ENCODE measurements at places on chromosomes 2 and 18.

DNA sequence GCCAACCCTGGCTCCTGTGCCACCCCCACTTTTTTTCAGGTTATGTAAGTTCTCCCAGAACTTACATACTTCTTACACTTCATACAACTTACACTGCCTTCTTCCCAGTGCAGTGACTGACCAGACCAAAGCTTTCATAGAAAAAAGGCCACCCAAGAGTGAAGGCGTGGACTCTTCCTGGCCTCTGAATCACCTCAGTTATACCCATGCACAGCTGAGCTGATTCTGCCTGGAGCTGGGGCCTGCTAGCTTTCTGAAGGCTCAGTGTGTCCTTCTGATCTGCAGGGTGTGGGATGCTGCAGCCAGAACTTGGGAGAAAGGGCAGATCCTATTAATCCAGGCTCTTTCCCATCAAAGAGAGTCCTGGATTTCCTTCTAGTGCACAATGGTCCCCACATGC, 216.1 kb downstream of the TTC32 start:
- DNase-seq = no peak

- DNase-seq = no peak
These were observed 73.5 kb downstream of the GALNT3 start for GRCh38 chr2:165720511-165720910.

- no peak for DNase-seq
These were observed 319.4 kb upstream of the KCNH7 start for GRCh38 chr2:163157891-163158496.

DNA sequence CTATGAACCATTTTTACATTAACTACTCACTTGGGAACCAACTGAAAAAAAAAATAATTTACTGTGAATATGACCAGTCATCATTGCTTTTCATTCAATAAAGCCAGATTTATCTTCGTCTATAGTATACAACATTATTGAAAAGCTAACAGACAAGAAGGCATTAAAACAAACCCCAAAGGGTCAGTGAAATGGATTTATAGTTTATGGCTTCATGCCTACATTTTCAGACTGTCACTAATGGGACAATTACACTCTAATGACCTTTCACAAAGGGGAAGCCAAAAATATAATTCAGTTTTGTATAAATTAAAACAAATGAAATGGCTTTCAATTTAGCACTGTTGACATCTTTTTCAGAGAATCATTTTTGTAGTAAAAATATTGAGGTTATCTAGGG, 169.1 kb downstream of the DSEL start:
- no peak for DNase-seq

- DNase-seq = no peak
These were observed 32.5 kb downstream of the NABP1 start for GRCh38 chr2:191710411-191710900.

DNA sequence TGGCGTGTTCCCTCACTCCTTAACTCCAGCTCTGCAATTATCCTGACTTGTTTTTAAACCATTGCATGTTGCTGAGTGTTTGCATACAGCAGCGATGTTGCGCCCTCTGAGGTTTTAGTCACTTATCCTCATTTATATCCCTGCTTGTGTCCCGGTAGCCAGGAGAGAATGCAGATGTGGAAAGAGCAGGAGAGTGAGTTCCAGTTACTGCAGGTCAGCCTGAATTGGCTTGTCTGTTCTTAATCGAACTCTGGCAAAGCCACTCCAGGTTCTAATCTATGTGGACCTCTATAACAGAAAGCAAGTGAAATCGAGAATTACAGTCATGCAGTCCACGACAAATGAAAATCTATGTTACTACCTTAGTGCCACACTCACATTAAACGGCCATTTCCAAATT, 295.1 kb upstream of the REV1 start:
- no peak for DNase-seq

DNA sequence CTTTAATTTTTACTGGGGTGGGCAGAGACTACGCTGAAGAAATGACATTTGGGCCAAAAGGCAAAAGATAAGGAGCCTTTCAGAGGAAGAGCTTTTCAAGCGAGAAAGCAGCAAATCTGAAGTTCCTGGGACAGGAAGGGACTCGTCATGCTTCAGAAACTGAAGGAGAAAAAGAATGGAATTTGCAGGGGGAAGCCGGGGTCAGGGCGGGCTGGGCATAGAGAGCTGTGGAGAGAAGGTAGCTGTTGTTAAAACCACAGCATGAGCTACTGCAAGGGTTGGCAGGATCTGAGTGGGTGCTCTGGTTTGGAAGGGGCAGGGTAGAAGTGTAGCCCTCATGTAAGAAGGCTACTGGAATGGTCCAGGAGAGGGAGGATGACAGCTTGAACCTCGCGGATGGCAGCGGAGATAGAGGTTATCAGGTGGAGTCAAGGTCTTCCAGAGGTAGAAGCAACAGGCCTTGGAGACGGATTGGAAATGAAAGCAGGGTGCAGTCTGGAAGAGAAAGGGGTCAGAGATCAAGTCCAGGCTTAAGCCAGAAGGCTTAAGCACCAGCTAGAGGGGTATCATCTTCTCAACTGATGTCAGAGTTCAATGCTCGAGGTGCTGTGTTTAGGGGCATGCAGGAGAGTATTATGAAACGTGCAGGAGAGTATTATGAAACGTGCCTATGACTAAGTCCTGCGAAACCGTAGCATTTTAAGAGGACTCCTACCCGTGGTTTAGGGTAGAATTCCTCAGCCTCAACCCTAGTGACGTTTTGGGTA, 18.9 kb downstream of the ATP8B1 start:
- DNase-seq = no peak

DNA sequence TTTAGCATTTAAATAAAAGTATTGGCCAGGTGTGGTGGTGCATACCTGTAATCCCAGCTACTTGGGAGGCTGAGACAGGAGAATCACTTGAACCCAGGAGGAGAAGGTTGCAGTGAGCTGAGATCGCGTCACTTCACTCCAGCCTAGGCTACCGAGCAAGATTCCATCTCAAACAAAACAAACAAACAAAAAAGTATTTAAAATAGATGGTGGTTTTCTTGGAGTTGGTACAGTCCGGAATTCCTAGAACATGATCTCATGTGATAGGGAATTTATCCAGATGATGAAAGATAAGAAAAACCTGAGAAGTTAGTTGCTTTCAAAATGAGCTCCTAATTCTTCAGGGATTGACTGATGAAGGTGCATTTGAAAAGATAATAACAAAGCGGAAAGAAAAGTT, 62.0 kb downstream of the BIRC6 start:
- no peak for DNase-seq

- DNase-seq = no peak
These were observed 301.0 kb downstream of the STK39 start for GRCh38 chr2:167946441-167946841.

GRCh38 chr2:109370399-109371035, 241.5 kb downstream of the SH3RF3 start:
- DNase-seq = no peak

- DNase-seq = no peak
These were observed 131.5 kb upstream of the PGAP1 start for GRCh38 chr2:197057959-197058358.

GRCh38 chr2:28628987-28629386, 122.6 kb upstream of the PPP1CB start:
- DNase-seq = no peak

DNA sequence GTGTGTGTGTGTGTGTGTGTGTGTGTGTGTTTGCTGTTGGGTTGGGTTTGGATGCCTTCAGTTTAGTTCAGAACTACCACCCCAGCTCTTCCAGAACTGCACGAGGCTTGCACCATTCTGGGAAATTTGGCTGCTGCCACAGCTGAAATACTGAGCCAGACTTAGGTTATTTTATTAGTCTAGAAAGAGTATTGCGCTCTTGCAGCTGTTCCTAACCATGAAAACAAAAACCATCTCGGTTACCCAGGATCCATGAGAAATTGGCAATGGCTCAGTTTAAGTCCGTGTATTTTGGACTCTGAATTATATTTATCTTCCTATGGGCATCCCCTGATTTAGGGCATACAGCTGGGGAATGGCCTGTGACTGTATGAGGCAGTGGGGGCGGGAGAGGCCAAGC, 83.2 kb downstream of the TANC1 start:
- no peak for DNase-seq

GRCh38 chr18:2848247-2849246, 1.7 kb downstream of the EMILIN2 start:
- no peak for DNase-seq

DNA sequence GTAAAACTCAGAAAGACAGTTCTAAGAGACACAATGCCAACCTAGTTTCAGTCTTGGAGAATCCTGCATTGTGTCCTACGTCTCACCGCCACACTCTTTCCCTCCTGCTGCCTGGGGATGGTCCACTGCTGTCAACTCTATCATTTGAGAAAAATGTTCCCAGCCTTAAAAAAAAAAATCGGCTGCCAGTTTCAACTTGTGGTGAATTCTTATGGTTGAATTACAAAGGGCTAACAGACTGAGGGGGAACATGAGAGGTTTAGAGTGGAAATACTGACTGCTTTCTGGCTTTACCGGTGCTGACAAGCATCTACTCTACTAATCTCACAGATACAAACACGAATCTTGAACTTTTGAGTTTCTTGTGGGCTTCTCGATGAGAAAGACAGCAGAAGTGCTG, 74.0 kb downstream of the NAB1 start:
- DNase-seq = no peak

GRCh38 chr2:98463988-98464771, 19.5 kb downstream of the INPP4A start:
- no peak for DNase-seq

DNA sequence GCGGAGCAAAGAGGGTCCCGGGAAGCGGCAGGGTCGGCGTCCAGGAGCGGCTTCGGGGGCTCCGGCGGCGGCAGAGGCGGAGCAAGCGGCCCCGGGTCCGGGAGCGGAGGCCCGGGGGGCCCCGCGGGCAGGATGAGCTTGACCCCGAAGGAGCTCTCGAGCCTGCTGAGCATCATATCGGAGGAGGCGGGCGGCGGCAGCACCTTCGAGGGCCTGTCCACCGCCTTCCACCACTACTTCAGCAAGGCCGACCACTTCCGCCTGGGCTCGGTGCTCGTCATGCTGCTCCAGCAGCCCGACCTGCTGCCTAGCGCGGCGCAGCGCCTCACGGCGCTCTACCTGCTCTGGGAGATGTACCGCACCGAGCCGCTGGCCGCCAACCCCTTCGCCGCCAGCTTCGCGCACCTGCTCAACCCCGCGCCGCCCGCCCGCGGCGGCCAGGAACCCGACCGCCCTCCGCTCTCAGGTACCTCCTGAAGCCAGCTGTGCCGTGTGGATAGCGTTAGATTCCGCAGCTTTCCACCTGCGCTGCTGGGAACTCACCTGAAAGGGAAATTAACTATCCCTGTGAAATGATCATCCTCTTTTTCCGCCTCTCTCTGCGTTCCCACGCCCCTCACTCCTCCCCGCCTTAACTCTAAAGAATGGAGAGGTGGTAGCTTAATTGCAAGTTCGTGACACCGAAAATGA, 472 bp downstream of the CNOT11 start:
- peak; percentile 80 for DNase-seq

DNA sequence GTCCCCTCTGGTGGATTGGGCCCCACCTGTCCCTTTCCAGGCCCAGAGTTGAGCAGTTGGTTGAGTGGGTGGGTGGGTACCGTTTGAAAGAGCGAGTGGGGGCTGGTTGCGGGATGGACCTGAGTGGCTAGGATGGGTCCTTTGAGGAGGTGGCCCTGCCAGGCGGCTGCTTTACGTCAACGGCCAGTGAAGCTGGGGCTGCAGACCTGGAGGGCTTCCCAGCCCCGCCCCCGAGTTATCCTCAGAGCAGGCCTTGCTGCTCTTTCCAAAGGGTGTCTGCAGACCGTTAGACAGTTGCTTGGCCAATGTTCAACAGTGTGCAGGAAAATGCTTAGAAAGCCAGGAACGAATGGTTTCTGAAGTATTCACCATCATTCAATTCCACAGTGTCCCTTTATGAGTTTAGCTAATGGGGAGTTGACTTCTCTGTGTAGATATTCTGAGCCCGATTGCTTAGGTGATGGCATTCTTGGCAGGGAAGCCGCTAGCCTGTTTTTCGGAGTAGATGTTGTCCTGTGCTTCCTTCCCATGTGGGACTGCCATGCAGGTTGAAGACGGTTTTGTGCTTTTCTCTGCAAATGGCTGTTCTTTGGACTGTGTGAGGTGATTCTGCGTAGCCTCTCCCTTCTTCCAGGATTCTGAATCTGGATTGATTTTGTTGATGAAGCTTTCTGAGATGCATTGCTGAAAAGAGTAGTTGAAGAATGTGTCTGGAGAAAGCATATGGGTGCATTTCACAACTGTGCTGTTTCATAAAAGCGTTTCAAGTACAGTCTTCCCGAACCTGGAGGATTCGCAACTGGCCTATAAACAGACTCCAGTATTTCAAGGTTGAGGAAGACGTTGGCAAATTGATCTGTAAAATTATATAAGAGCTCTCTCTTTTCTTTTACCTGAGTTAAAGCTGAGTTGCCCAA, 45.8 kb downstream of the LDLRAD4 start:
- no peak for DNase-seq

DNA sequence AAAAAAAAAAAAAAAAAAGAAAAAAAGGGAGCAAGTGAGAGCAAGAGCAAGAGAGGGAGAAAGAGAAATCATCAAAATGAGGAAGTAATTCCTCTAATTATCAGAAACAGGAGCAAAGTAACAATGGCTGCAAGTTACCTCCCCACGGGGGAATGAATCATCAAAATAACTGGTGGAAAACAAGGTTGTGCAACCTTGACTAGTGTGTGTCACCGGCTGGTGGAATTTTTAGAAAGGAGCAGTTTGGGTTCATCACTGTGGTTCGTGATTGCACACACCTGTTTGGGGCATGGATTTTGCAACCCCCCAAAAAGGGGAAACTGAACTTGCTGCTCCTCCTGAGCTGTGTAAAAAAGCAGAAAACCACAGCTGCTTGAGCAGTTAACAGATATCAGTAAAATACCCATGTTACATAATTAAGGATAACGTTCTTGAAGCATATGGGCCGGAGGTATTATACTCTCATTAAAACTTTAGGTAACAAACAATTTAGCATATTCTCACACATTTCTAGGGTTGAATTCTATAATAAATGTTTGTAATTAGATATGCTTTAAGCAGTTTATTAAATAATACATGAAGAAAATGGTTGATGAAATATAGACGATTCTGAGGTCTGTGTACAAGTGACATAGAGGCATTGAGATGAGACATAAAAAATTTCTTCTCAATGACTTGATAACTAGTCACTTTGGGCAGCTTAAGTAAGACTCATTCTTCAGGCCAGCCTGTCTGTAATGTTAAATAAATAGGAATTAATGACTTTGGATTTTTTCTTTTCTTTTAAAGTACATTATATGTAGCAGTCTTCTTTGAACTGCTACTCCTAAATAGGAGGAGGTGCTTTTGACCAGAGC, 184.2 kb upstream of the ZEB2 start:
- no peak for DNase-seq

- DNase-seq = no peak
These were observed 9.4 kb downstream of the IL18RAP start for GRCh38 chr2:102432386-102432785.

DNA sequence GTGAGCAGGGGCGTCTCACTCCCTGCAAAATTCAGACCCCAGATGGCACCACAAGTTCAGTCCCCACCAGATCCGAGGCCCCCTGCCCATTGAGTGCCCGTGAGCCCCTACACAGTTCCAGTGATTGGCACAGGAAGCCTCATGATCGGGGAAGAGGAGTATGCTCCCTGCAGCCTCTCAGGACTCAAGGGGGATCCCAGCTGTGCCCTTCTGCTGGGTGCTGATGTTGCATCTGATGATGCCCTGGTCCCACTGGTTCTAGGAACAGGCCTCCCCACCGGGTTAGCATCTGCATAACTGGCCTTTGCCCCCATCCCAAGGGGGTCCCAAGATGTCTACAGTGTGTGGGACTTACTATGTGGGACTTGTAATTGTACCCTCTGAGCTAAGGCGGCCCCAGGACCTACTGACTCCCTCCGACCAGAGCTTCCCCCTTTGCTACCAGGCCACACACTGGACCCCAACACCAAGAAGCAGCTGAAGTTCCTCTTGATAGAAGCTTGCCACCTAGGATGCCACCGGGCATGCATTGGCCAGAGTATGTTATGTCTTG, 8.6 kb downstream of the ALPG start:
- DNase-seq = no peak

All from hematopoietic multipotent progenitor cell (in vitro differentiated cells).